NCI-H2081 treated with DMSO at 0.1 percent for 48 hours (cell line): ENCODE measurements at places on chromosomes 3 and 15.

DNA sequence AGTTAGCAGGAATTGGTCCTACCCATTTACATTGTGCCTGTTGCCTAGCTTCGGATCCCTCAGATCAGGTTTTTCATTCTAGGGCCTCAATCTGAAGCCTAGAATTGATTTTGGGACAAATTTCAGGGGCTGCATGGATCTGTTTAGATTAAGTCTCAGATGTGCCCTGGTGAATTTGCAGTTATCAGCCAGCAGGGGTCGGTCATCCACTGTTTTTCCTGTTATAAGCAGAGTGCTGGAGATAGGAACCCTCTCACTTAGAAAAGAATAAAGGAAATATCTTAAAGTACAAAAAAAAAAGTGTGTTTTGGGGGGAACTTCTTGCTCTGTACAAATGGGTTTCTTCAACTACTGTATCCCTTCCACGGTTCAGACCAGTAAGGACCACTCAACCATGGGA is 212.5 kb downstream of the BCHE start:
- DNase-seq, result no peak

GRCh38 chr3:60250206-60250605 is 1001.0 kb downstream of the FHIT start:
- no peak for DNase-seq

GRCh38 chr3:45082142-45082538 is 56.0 kb downstream of the CLEC3B start:
- no peak for DNase-seq

GRCh38 chr15:45948181-45948621 is 313.4 kb downstream of the SQOR start:
- DNase-seq, result no peak

GRCh38 chr3:42803414-42804105 is 730 bp downstream of the HIGD1A start:
- no peak for DNase-seq

DNA sequence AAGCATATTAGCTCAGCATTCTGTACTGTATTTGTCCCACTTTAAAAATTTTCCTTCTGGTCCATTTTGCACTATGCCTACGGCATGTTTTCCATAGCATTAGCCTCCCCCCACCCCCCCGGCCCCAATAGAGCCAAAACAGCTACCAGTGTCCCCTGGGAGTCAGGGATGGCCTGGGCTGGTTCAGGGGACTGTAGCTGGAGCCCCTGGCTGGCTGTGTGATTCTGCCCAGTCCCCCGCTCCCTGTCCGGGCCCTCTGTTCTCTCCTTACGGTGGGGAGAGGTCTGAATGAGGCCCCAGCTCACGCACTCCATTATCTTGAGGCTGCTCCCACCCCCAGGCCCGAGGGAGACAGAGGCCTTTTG is 70.1 kb downstream of the KLF15 start:
- DNase-seq, result no peak

- DNase-seq, result no peak
These were observed 2.3 kb upstream of the C3orf62 start for GRCh38 chr3:49279376-49279775.

DNA sequence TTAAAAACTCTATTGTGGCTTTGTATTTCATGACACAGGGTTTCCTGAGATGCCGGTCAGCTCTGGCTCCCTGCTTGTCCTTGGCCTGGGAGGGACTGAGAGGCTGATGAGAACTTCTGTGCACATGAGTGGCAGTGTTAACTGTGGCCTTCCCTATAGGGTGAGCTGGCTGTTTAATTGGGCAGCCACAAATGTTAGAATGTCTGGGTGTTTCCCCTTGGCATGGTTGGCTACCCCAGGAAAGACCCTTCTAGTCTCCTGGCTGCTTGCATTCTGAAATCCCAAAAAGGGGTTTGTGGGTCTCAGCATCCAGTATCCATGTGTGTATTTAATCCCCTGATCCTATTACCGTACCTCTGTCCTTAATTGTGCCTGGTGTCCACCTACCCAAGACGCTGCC is 3.0 kb upstream of the KLF13 start:
- DNase-seq, result no peak

GRCh38 chr3:62007036-62007435 is 366.3 kb downstream of the FEZF2 start:
- DNase-seq, result no peak

GRCh38 chr15:50247819-50248655 is 17.5 kb downstream of the HDC start:
- no peak for DNase-seq
